ENCODE measurements at places on chromosomes 2 and 18.

GRCh38 chr2:218898109-218898878 is 17.6 kb downstream of the WNT10A start:
- no peak for DNase-seq

DNA sequence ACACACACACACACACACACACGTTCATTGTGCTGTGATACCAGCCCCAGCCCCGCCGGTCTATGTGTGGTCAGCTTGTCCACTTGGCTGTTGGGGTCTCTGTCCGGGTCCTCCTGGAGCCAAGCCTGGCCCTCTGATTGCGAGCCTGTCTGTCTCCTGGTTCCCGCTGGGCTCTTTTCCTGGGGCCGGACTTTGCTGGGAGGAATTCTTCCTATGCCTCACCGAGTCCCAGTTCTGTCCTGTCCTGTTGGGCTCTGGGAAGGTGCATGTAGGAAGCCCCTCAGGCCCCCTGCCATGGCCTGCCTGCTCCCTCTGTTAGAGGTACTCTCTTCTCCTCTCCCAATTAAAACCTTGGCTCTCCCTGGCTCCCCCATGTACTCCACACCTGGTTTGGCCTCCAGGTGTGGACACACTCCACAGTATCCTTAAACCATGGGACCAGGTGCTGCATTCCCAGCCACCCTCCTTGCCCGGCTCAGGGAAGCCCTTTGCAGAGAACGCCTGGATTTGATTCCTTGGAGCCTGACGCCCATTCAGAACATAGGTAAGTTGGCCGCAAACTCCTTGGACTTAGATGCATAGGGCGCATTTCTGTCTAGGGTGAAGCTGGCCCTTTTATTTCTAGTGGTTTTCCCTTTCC is 42.3 kb downstream of the CABLES1 start:
- DNase-seq = no peak

GRCh38 chr2:221551864-221552263 is 20.2 kb downstream of the EPHA4 start:
- no peak for DNase-seq

- no peak for DNase-seq
Measured at GRCh38 chr2:65489269-65489668, 56.9 kb upstream of the SPRED2 start.

DNA sequence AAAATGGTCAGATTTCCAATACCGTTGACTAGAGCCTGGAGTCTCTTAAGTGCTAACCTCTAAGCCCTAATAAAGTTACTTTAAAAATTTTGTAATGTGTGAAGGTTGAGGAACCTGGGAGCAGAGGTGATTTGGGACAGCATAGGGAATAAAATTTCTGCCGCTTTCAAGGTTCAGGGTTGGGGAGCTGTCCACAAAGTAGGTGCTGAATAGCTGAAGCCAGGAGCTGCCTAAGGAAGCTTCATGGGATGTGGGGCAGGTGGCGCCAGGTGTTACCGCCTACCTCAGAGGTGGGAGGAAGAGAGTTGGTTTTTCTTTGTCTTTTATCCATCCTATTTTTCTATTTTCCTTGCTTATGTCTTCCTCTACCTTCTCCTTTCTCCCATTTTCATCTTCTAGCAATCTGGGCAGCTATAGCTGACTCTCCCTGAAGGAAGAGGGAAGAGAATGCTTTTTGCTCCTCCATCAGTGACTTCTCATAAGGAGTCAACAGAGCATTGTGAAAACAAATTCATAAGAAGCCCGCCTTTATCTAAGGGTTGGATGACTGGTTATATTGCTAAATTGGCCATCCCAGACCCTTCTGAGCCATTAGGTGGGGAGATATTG is 178.7 kb downstream of the CLIP4 start:
- no peak for DNase-seq

DNA sequence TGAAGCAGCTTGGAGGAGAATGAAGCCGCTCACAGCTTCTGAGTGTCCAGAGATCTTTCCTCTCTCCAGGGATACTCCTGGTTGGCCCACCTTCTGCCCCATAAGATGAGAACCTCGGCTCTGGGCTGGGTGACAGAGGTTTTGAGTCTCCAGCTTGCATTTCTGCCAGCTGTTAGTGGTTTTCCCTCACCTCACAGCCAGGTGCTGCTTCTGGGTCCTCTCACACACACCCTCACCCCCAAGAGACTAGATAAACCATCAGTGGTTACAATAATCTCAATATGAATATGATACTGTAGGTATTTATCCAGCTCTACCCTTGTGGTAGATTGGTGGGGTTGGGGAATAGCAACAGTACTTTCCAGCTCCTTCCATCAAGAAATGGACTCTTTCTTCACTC is 161.7 kb upstream of the SIX3 start:
- no peak for DNase-seq

DNA sequence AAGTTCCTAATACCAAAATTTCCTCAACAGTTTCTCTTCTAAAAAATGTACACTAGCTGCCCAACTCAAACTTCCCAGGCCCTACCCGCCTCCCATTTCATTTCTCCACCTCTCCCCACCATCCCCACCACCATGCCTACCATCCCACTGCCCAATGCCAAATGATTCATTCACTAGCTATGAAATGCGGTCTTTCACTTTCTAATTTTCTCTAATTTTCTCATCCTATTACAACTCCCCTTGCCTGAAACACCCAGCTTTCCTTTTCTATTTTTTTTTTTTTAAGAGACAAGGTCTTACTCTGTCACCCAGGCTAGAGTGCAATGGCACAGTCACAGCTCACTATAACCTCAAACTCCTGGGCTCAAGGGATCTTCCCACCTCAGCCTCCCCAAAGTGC is 38.4 kb downstream of the KIDINS220 start:
- DNase-seq = no peak

DNA sequence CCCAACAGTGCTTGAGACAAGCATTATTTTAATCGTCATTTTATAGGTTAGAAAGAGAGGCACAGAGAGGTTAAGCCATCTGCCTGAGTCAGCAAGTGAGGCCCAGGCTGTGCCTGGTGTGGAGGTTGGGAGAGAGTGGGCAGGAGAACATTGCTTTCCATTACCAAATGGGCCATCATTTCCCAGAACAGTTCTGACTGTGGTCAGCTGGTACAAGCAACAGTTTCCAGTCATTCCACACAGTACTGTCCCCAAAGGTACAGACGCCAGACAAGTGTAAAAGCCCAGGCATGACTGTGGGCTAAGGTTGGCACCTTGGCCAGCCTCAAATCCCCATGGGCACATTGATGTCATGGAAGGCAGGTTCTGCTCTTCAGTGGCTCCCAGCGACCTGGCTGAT is 98.2 kb upstream of the LCLAT1 start:
- no peak for DNase-seq

GRCh38 chr2:3202926-3203325 is 174.7 kb downstream of the EIPR1 start:
- no peak for DNase-seq
